ENCODE measurements at places on chromosomes 11 and 22.
A peak's percentile ranks its signal among the peaks of the same experiment; 100 is the strongest.

GRCh38 chr11:67534070-67534679 lies 10.9 kb upstream of the CABP2 start:
- peak; percentile 49 for DNase-seq

DNA sequence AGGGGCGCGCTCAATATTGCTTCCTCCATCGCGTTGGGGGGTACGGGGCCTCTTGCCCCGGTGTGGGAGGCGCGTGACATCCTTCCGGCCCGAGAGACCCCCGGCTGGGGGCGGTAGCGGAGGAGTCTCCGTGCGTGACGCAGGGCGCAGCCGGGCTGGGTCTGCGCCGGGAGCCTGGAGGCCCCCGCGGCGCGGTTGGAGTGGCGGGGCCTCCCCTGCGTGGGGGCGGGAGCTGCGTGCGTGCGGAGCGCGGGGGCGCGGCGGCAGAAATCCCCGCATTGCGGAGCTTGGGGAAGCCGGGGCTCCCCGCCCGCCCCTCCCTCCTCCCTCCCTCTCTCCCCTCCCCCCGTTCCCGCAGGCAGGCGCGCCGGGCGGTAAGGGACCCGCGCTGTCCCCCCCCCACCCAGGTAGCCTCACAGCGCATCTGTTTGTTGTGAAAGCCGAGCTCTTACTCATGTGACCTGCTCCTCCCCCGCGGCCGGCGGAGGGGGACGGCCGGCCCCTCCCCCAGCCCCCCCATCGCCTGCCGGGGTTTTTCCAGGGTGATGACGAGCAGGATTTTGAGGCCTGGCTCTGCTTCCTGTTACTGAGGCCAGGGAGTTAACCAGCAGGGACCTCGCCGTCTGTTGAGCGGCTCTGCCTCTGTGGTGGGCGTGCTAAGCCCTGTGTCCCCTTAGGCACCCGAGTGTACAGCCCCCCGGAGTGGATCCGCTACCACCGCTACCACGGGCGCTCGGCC lies 1.6 kb downstream of the PIM3 start:
- DNase-seq, result peak; percentile 56

- DNase-seq, result no peak
These were observed 22.4 kb downstream of the RPS6KA4 start for GRCh38 chr11:64381350-64381749.

DNA sequence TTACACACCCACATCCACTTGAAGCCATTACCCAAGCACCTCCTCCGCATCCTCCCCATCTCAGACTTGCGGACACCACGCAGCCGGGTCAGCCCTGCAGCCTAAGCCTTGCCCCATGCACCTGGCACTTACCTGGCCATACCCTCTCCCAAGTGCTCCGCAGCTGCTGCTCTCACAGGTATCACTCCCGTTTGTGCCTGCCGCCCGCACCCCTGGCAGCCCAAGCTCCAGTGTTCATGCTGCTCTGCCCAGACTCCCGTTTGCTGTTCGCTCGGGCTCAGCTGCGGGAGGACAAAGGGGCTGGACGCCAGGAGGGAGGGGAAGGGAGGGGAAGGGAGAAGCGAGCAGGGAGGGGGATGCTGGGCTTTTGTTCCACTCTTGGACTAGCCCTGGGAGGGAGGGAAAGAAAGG lies at the start of gene KLHL35:
TSS of gene KLHL35 (minus strand) at position 293 of the 411 bp plus-strand sequence. CDS start 2,574 bp downstream, outside the sequence.
- DNase-seq, result no peak

GRCh38 chr11:93663021-93663420 lies 1.5 kb downstream of the CEP295 start:
- peak; percentile 58 for DNase-seq

GRCh38 chr11:11022125-11022730 lies 164.4 kb upstream of the ZBED5 start:
- peak; percentile 68 for DNase-seq

DNA sequence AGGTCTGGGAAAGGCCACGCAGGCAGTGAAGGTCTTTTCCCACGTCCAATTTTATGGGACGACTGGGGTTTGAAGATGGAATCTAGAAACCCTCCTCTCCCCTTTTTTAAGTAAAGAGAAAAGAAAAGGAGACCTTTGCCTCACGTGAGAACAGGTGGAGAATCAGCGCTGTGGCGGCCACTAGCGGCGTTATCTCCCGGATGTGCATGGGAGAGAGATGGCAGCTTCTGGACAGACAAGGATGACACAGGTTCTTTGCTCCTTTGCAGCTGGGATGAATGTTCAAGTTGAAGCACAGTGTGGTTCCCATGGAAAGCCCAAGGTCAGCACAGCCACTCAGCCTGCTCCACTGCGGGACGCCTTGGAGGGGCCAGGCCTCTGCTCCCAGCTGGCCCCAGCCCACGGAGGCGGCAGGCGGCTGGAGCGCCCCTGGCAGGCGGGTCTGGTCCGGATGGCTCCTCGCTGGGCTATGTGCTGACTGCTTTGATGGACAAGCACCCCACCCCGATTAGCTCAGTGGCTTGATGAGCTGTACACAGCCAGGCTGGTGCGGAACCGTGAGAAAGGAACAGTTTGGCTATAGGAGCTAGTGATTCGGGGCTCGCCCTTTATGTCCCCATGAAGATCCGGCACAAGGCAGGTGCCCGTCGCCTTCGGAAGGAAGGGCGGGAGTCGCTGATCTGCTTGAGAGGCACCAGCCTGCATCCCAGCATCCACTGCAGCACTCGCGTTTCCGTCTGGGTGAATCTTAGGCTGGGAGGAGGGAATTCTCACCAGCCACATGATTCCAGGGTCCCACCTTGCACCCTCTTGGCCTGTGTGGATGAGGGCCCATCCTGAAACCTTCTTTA lies 14.5 kb upstream of the BID start:
- DNase-seq, result no peak

DNA sequence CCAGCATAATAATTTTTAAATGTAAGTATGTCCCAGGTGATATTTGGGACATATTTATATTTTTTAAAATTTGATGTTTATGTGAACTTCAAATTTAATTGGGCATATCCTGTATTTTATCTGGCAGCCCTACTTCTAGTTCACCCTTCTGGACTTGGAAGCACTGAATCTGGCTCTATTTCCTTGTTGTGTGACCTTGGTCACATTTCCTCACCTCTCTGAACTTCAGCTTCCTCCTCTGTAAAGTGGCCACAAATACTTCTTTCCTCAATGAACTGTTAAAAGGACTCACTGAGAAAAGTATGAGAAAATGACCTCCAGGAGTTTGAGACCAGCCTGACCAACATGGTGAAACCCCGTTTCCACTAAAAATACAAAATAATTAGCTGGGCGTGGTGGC lies 8.1 kb upstream of the RNF185 start:
- DNase-seq, result no peak

DNA sequence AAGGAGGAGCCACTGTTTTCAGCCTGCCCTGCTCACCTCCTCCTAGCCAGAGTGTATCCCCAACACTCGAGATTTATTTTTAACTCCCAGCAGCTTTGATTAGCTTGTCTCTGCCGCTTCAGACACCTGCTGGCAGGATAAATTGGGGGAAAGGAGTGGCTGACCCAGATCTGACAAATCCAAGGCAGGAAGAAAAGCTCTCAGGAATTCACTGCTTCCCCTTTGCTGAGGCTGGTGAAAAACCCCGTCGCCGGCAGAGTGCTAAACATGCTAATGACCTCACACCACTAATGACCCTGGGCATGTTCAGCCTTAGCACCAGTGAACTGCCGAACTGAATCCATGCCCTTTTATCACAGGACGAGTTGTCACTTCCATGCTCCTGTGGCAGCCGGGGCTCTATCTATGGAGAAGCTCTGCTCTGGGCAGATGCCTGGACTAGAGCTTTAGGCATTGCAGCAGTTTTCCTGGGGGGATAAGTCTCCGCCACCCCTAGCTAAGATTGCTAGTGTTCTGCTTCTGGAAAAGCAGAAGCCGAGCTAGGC lies 52.2 kb downstream of the FEZ1 start:
- no peak for DNase-seq

DNA sequence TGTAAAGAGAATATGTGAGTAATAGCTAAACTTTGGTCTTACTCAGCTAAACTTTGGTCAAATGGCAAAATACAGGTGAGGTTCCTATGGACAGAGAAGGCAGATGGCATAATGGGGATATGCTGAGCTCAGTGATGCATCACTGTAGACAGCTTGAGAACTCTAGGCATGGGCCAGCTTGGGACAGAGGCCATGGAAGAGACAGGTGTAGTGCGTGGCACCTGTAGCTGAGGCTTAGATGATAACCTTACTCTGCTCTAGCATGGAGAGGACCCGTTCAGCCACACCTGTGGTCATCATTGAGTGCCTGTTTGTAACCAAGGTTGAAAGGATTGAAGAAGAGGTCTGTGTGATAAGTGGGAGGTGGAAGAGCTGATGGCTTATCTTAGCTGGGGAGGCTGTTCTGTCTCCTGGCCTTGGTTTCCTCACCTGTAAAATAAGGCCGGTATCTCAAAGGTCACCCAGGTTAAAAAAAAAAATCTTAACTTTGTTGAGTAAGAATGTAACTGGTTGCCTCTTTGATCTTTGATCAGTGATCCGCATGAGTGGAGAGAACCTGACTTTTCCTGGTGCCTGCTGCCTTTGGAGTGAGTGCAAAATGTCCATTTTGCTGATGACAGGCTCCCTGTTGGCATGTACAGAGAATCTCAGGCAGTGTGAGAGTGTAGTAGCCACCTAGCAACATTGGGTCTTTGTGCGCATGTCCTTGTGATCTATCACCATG lies 48.6 kb downstream of the ZNRF3 start:
- DNase-seq, result no peak

GRCh38 chr11:58243954-58244353 lies 15.2 kb upstream of the OR10Q1 start:
- no peak for DNase-seq

GRCh38 chr11:65868076-65868667 lies 4.4 kb downstream of the EFEMP2 start:
- peak; percentile 71 for DNase-seq

GRCh38 chr22:36086629-36087254 lies 58.1 kb upstream of the RBFOX2 start:
- no peak for DNase-seq

- no peak for DNase-seq
These were observed 1.3 kb downstream of the STARD10 start for GRCh38 chr11:72792437-72793021.

DNA sequence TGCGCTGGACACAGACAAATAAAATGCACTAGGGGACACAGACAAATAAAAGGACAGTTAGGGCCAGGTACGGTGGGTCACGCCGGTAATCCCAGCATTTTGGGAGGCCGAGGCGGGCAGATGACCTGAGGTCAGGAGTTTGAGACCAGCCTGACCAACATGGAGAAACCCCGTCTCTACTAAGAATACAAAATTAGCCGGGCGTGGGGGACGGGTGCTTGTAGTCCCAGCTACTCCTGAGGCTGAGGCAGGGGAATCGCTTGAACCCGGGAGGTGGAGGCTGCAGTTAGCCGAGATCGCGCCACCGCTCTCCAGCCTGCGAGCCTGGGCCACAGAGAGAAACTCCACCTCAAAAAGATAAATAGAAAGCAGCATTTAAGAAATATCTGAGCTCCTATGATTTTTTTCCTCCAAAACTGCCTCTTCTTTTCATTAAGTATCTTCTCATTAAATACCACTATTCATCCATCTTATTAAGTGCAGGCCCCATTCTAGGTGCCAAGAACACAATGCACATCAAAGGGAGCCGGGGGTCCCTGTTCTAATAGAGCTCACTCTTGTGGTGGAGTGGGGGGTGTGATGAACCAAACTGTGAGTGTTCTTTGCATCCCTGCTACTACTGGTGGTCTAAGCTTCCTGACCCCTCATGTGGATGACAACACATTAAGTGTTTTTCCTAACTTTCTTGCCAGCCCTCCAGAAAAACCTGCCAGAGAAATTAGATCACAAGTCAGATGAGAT lies 766 bp upstream of the ZNHIT2 start:
- DNase-seq, result peak; percentile 55

GRCh38 chr11:70578371-70578770 lies 180.0 kb downstream of the CTTN start:
- peak; percentile 38 for DNase-seq

- DNase-seq, result no peak
These were observed 79.0 kb downstream of the CADM1 start for GRCh38 chr11:115425250-115425649.

DNA sequence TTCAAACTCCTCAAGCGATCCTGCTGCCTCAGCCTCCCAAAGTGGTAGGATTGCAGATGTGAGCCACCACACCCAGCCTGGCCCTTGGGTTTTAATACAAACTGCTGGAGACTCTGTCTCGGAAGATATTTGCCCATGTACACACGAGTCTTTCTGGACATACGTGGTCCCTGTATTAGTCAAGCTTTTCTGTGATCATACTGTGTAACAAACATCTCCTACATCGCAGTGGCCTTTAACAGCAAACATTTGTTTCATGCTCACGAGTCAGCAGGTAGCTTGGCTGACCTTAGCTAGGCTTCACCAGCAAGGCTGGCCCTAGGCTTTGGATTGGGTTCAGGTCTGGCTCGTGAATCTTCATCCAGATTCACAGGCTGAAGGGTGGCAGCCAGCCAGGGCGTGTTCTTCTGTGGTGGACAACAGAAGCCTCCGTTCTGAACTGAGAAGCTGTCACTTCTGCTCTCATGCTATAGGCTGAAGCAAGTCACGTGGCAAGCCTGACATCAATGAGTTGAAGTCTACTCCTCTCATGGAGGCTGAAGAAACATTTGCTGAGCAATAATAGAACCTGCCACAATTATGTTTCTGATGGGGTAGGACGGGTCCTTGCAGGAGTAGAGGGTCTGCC lies 8.8 kb downstream of the KIAA1671 start:
- peak; percentile 75 for DNase-seq

DNA sequence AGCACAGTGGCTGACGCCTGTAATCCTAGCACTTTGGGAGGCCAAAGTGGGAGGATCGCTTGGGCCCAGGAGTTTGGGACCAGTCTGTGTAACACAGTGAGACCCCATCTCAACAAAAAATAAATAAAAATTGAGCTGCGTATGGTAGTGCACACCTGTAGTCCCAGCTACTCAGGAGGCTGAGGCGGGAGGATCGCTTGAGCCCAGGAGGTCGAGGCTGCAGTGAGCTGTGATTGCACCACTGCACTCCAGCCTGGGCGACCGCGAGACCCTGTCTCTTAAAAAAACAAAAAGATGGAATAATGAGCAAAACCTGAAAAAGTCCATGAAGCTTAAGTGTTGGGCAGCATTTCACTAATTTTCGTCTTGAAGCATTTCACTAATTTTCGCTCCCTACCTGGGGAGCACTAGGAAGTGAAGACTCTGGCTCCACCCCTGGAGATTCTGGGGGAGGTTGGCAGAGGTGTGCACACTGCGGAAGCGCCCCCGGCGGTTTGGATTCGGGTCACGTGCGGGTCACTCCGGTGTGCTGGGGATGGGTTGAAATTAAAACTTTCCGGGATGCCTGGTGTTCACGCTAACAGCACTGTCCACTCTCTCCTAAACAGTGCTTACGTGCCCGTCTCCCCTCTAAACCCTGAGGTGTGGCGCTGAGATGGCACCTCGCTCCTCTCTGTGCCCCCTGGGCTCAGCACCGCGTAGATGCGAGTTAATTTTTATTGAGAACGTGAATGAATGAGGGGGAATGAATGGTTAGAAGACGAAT lies 906 bp upstream of the NAA40 start:
- peak; percentile 74 for DNase-seq

DNA sequence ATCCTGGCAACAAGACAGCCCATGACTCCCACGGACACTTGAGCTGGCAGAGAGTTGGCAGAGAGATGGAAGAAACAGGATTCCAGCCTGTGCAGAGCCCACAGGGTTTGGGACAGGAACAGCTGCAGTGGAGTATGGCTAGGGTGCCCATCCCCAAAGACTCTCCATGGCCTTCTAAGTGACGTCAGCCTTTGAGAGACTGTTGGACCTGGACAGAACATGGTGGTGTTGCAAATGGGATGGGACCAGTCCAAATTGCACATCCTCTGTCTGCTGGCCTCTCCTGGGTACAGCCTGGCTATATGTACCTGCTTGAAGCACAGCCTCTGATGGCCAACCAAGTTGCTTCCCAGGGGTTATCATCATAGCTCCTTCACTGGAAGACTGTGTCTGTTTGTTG lies 34.5 kb downstream of the NOX4 start:
- DNase-seq, result no peak
